ENCODE measurements at places on chromosomes 1 and 21.
A peak's percentile ranks its signal among the peaks of the same experiment; 100 is the strongest.

DNA sequence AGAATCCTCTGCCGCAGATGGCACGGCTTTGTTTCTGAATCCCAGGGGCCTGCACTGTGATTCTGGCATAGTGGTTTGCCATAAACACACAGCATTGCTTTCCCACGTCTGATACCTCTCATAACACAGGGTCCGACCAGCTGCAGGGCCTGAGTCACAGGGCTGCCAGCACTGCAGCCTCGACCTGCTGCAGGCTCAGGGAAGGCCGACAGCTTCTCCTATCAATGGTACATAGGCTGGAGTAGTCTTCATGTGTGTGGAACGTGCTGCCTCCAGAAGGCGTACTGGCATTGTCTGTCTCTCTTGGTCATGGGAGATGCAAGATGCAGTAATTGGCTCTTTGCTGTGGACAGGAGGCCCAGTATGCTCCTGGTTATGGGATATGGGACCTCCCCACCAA, 53.5 kb upstream of the PDE9A start:
- no peak for DNase-seq

DNA sequence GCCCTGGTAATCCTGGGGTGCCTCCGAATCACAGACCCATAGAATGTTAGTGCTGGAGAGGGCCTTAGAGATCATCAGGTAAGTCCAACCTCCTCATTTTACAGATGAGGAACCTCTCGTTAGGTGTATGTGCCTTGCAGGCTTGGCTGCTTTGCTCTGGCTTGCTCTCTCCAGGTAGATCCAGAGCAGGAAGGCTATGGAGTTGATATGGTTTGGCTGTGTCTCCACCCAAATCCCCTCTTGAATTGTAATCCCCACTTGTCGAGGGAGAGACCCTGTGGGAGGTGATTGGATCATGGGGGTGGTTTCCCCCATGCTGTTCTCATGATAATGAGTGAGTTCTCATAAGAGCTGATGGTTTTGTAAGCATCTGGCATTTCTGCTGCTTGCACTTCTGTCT, 186.0 kb upstream of the PLXNA2 start:
- DNase-seq = no peak

GRCh38 chr21:33290441-33290840, 24.3 kb downstream of the IL10RB start:
- DNase-seq = no peak

DNA sequence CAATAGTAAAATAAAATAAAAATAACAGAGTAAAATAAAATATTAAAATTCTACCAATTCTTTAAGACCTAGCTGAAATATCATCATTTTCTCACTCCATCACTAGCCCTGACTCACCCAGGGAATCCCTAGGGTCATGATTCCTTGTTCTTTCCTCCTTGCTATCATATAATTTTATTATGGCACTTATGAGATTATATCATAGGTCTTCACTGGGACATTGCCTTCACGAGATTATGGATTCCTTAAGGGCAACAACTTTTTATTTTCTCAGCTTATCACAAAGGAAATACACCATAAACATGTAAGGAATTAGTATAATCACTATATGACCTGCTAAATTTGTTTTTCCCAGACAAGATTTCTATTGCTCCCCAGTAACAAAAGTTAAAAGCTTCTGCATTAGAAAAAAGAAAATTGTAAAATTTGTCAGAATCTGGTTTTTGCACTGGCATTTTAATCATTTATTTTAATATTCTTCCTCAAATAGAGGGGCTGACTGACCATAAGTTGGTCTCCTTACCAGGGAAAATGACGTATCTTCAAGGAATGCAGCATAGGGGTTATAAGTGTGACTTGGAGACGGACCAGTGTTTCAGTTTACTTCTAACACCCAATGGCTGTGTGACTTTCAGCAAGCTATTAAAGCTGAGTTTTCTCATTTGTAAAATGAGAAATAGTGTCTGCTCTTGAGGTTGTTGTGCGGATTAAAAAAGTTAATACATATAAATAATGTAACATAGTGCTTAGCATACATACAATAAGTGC, 8.8 kb upstream of the CLCA4 start:
- DNase-seq = no peak

- DNase-seq = no peak
Measured at GRCh38 chr1:233707880-233708815, 94.2 kb downstream of the KCNK1 start.

DNA sequence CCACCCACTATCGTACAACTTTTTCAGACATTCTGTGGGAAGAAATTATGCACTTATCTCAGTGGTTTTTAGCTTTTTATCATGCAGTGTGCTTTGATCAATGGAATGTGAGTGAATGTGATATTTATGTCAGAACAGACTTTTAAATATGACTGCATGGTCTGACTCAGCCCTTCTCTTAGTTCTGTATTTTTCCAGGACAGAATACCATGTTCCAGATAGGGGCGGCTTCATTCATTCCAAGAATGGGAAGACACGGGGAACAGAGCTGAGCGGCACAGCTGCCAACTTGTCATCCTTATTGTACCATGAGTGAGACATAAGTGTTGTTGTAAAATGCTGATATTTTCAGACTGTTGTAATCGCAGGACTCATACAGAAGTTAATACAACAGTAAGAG, 214.6 kb upstream of the NCAM2 start:
- DNase-seq = no peak

GRCh38 chr1:47948126-47948525, 49.1 kb downstream of the TRABD2B start:
- DNase-seq = no peak

- DNase-seq = peak; percentile 95
Measured at GRCh38 chr1:66924756-66925557, at the start of the genes DNAI4 and MIER1. Gene DNAI4 (minus strand): TSS chr1:66924856. CDS start chr1:66924831, 25 bp downstream. Gene MIER1 (plus strand): TSS chr1:66924990. CDS start chr1:66925029, 39 bp downstream.

DNA sequence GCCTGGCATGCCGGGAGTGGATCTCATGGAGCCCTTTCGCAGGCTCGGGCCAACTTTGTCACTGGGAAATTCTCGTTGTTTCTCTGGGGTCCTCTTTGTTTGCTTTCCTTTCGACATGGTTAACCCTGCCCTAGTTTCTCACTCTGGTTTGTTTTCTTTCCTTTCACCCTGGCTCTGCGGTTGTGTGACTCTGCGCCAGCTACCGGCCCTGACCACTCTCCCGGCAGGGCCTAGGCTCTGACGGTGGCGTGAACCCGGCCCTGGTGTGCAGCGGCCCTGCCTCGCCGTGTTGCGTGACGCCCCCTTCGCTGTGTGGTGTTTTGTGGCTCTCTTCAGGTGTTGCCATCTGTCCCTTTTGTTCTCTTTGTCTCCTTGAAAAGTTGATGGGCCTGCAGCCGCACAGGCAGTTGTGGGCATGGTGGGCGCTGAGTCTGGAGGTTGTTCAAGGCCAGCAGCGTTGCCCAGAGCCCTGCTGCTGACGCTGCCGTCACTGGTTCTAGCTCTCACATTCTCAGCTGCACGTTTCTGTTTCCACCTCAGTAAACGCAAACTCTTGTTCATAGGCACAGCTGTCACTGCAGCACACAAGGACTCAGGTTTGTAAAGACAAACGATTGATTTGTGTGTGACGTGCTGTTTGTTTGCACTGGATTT, 64.6 kb upstream of the DIP2A start:
- DNase-seq = no peak

DNA sequence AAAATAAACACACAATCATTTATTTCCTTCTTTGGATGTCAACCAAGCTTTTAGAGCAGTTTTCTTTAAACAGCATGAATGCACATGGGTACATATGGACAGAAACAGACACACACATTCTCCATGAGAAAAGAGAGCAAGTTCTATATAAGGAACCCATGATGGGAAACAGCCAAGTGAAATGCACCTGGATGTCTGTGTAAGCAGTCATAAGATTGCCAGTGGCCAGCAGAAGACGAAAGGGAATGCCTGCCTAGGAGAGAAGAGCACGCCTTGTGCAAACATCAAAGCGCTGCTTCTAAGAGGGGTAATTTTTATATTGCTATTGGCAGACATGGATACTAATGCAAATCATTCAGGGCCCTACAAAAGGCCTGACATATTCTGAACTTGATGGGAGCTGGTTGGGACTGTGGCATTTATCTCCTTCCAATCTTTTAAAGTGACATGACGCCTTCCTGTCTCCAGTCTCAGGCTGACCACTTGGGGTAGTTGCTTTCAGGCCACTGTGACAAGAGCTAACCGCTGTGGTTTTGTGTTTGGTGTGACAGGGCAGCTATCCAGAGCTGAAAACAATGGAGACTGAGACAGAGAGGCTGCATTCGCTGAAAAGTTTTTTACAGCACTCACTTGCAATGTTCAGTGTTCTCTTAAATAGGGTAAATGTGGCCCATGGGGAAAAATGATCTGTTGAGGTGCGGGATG, 75.0 kb upstream of the DPT start:
- no peak for DNase-seq

- DNase-seq = no peak
Measured at GRCh38 chr21:27681841-27682240, 715.0 kb upstream of the ADAMTS5 start.

GRCh38 chr1:239739375-239739774, 352.3 kb upstream of the FMN2 start:
- DNase-seq = no peak

- DNase-seq = no peak
Measured at GRCh38 chr21:39597595-39597994, 15.1 kb upstream of the B3GALT5 start.

All from effector memory CD4-positive, alpha-beta T cell (primary cell).